A549 treated with Mapracorat at 1 μM for 4 hours (cell line): ENCODE measurements at places on chromosomes 4 and X. TPM values are rescaled to one million over a fixed set of nuclear protein-coding genes. Genes with fewer than 3 reads are reported as not detected.

AMTN gene
- not detected in 5 replicates for total RNA-seq

ZFYVE28 gene
- 2.4 to 3.2 TPM (median 2.5 TPM) in 5 replicates for total RNA-seq

MAGEA2 gene
- 0.12 to 0.27 TPM in 2 of 5 replicates, not detected in the others for total RNA-seq

SPATA4 gene
- 0.12 to 0.31 TPM (median 0.27 TPM) in 5 replicates for total RNA-seq

SYNPO2 gene
- total RNA-seq = 0.72 to 1.0 TPM (median 0.92 TPM) in 5 replicates

SEC31A gene
- total RNA-seq = 78.3 to 87.2 TPM (median 81.0 TPM) in 5 replicates

SLC7A11 gene
- 18.4 to 21.7 TPM (median 20.5 TPM) in 5 replicates for total RNA-seq

MAGEA10 gene
- not detected in 5 replicates for total RNA-seq

CXCL9 gene
- not detected in 5 replicates for total RNA-seq

GNRHR gene
- total RNA-seq = not detected in 5 replicates

ERCC6L gene
- 10.5 to 12.7 TPM (median 12.1 TPM) in 5 replicates for total RNA-seq
